ENCODE measurements at places on chromosomes 11 and 22.

DNA sequence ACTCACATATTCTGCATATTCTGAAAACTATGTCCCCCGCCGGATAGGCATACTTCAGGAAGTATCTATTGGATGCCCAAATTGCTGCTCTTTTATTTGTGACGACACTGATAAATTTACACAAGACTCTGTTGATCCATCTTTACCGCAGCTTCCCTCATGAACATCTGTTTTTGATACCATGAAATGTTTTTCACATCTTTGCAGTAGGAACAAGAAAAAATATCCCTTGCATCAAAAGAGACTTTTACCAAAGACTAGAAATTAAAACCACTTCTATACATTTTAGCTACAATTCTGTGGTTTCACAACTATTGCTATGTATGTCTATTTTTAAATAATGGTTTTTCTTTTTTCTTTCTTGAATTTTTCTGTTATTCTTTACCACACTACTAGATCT is 15.3 kb downstream of the POU2AF2 start:
- no peak for DNase-seq

GRCh38 chr11:18578975-18579598 is 9.4 kb downstream of the UEVLD start:
- DNase-seq: no peak

DNA sequence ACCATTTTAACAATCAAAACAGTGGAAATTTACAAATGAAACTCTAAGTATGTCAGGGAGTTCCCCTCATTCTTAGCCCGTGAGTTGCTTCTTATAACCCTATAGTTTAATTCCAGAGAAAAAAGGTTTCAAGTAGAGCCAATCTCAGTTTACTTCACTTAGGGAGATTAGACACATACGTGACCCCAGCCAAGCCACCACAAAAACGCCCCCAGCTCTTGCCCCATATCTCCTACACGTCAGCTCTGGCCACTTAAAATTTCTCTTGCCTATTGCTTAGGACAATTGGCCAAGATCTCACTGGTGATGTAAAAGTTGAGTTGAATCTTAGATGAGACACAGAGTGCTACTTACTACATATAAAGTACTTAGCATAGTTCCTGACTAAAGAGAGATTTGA is 166.4 kb downstream of the ETS1 start:
- DNase-seq: no peak

- DNase-seq: peak; percentile 62
These were observed 3.7 kb upstream of the RPS6KA4 start for GRCh38 chr11:64355078-64355940.

DNA sequence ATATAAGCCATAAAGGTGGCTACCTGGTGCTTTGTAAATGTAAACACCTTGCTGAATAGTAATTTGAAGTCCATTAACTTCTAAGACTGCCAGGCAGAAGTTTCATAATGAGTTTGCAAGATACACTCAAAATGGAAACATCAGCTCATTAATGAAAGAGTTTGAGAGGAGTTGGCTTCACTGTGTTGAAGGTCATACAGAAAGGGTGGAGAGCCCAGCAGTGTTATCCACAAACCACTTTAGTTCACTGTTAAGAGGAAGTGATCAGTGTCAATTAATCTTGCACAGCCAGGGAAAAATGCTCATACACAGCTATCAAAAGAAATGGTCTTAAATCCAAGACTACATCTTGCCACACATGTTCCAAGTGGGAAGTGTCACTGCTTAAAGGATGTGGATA is 689.4 kb downstream of the JRKL start:
- DNase-seq: no peak

DNA sequence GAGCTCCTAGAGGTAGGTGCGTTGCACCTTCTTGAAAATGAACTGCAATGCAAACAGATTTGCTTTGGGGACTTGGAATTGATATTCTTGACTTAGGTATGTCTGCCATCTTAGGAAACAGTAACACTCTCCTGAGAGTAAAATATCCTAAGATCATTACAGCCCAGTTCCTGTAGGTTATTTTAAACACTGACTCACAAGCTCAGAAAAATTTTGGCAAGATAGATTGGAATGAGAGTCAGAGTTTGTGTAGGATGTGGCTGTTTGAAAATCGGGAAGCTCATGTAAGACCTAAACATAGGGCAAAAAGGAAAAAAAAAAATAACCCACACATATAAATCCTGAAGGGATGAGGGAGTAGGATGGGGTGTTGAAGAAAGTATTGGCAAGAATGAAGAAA is 377.0 kb upstream of the LRRC4C start:
- DNase-seq: no peak

DNA sequence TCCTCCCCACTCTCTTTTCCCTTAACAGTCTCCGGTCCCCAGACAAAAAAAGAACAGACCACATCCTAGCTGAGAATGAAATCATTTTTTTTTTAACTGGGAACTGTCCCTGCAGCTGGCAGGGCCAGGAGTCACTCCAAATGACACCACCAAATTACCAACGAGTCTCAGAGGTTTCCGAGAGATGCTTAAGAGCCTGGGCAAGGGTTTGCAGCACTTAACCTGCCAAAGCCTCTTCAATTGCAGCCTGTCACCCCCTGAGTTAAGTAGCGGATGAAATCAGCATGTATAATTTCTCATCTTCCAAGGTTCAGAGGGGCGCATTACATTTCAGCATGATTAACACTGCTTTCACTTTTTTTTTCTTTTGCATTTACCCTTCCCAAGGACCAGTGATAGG is 71.8 kb downstream of the TENM4 start:
- no peak for DNase-seq

DNA sequence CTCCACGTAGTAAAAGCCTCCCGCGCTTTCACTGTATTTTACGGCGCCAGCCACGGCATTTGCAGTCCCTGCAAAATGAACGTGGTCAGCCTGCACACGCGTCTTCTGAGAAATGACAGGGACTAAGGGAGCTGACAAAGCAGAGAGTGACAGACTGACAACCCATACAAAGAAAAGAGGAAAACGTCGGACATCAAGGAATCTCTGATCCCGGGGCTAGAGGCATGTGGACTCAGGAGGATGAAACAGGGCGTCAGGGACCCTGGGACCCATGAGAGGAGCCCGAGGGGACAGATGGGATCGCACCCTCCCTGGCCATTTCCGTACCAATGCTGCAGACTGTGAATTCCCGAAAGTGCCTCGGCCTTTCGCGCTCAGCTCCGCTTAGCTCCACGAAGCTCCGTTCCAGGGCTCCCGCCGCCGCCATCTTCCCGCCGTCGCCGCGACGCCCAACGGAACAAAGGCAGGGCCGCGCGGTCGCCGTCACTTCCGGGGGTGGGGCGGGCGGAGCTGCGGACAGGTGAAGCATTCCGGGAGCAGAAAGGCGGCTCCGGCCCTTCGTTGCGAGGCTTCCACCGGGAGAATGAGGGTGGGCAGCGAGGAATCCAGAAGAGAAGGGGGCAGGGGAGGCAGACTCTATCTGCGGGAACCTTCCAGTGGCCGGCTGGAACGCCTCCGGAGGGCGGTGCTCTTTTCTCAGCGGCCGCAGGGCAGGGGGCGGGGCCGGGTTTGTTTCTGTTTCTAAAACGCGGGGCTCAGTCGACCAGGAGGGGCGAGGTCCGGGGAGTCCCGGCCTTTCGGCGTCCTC is at the start of gene NUP160:
TSS of gene NUP160 (minus strand) at position 459 of the 808 bp plus-strand sequence. CDS start at position 427, 32 bp downstream.
- DNase-seq: peak; percentile 79

- DNase-seq: no peak
These were observed 189.3 kb upstream of the NECTIN1 start for GRCh38 chr11:119918347-119918746.

Measured in NAMALWA (cell line).